ENCODE measurements at places on chromosomes 2 and 18.

DNA sequence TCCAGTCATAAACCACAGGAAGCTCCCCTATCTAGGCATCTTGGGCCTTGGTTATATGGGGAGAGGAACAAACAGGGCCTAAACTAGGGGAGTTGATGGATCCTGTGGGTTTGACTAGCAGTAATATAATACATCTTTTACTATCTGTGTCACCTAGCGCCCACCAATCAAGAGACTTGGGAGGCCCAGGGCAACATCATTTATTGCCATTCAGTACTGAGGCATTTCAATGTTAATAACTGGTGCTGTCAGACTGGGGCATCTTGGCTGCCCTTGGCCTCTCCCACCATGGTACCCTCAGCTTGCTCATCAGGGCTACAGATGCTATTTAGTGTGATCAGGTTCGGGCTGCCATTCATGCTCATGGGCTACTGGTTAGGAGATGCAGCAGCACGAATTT lies 320.7 kb downstream of the MYCN start:
- no peak for DNase-seq

DNA sequence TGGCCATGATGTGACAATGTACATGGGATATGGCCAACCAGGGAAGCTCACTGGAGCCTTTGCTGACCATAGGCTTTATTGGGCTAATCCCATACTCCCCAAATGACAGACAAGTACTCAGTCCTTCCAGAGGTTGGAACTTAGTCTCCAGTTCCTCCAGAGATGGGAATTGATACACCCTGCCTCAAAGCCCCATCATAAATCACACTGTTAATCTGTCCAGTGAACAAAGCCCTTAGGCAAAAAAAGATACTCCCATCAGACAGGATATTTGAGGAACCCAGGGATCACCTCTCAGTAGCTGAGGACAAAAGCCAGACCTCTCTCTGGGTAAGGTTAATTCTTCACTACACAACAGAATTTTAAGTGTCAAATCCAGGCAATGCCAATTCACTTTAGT lies 247.5 kb upstream of the CDH20 start:
- DNase-seq = no peak

- no peak for DNase-seq
Measured at GRCh38 chr2:217654168-217654567, 348.6 kb downstream of the TNS1 start.

DNA sequence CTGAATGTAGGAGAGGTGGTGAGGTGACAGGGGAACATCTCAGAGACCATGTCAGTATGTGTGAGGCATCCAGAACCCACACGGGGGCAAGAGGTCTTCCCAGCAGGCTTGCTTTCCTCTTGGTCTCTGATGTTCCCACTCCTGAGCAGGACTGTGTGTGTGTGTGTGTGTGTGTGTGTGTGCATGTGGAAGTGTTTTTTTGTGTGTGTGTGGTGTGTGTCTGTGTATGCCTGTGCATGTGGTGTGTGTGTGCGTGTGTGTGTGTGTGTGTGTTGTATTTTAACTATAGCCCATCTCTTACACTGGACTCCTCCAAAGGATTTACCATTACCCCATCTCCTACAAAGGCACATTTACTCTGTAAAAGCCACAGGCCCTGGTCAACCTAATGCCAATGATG lies 40.4 kb downstream of the SLC4A5 start:
- DNase-seq = no peak

DNA sequence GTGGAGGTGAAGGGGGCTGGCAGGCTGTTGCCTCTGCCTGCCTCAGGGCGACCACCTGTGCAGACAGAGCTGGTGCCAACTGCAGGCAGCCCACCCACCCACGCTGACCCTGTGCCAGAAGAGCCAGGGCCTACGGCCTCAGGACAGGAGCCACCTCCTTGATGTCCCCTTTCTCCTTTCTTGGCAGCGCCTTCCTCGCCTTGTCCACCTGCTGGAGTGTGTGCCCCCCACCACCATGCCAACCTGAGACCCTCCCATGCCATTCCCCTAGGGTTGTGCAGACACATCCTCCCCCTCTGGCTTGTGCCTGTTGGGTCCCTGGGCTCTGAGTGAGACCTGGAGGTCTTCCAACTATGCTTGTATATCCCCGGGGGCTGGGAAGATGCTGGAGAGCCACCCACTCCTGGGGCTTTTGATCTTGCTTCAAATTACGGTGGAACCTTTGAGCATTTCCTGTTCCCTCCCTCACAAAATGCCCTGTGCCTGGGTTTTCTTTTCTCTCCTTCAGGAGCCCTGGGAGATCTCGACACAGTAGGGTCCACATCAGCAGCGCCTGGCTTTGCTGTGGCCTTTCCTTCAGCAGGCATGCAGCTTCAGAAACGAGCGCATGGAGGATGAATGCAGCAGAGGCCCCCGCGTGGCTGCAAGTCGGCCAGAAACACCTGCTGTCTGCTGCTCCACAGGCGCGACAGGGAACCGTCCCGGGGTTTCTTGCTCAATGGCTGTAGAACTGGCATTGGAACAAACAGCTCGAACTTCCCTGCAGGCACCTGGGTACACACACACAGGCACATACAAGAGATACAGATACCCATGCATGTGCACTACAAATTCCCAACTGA lies 65.9 kb upstream of the SH3RF3 start:
- no peak for DNase-seq

Measured in activated CD4-positive, alpha-beta T cell treated with anti-CD3 and anti-CD28 coated beads, Interleukin-2, amount 50 U/mL, for 4 hours (primary cell).